MV-4-11 (cell line): ENCODE measurements at places on chromosomes 2 and 18.
A peak's percentile ranks its signal among the peaks of the same experiment; 100 is the strongest.

GRCh38 chr2:217645896-217646295, 356.9 kb downstream of the TNS1 start:
- no peak for DNase-seq

GRCh38 chr2:15195813-15196212, 365.3 kb downstream of the NBAS start:
- DNase-seq, result no peak

DNA sequence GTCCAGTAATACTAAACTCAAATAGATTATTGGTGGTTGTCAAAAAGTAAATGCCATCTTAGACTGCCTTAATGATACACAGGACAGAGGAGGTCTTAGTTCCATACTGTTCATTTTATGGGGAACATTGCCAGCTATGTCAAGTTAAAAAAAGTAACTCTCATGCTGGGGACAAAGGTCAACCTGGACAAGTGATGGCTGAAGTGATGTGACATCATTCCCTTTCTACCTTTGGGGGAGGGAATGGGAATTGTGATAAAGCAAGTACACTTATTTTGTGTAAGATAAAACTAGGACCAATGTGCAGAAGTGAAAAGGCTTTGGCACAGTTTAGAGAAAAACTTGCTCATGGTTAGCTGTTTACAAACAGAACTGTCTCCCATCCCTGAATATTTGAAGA, 24.0 kb upstream of the SNORC start:
- DNase-seq, result no peak

GRCh38 chr2:227154986-227155774, 8.8 kb downstream of the COL4A4 start:
- DNase-seq, result no peak

DNA sequence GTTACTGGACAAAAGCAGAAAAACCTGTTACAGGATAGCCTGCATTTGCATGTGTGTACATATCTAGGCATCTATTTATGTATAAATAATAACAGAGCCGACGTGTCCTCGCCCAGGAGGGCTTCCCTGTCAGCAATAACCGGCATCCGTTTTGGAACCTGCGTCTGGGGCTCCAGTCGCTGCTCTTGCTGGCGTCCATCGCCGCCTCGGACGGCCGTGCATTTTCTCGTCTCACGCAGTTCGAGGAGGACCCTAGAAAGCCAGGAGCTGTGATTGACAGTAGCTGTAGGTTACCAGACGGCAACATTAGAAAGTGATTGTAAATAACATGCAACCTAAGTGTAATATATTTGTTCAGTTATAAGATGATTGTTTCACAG, 132.6 kb downstream of the NFATC1 start:
- DNase-seq, result no peak

GRCh38 chr2:63122921-63123320, 72.3 kb downstream of the OTX1 start:
- DNase-seq, result no peak

- DNase-seq, result no peak
These were observed 62.1 kb upstream of the SLC16A14 start for GRCh38 chr2:230130668-230131364.

DNA sequence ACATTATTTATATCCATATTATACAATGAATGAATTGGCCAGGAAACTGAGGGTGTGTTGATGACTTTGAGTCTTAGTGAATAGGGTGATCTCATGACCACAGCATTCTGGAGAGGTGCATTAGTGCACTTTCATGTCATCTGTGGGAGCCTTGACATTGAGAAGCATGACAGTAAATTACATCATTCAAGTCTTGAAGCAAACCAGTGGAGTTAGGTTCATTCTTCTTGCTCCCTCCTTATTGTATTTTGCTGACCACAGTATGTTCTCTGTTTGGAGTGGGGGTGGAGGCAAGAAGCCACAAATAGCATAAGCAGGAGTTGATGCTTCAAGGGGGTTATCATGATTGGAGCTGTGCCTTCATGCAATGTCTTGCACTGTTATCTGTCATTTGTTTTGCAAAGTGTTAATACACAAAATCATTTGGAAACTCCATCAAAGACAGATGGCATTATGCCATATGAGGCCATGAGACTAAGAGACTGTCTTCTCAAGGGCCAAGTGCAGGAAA, 680.2 kb downstream of the NYAP2 start:
- peak; percentile 13 for DNase-seq

- DNase-seq, result no peak
These were observed 60.7 kb upstream of the ITGA6 start for GRCh38 chr2:172366596-172367150.

DNA sequence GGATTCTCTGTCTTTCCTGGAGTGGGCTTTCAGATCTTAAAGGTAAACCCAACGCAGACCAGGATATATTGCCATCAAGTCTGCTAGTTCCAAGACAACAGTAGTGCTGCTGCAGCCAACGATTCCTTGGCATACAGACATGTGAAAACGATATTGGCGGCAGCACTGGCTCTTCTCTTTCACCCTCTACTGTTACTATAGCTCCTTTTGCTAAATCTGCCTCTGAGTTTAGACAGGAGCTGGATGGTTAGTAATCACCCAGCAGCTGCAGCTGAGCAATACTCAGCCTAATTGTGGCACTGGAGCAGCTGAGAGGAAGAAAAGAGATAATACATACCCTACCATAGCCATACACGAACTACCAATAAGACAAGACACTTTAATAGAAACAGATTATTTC, 4.0 kb downstream of the YES1 start:
- peak; percentile 29 for DNase-seq

DNA sequence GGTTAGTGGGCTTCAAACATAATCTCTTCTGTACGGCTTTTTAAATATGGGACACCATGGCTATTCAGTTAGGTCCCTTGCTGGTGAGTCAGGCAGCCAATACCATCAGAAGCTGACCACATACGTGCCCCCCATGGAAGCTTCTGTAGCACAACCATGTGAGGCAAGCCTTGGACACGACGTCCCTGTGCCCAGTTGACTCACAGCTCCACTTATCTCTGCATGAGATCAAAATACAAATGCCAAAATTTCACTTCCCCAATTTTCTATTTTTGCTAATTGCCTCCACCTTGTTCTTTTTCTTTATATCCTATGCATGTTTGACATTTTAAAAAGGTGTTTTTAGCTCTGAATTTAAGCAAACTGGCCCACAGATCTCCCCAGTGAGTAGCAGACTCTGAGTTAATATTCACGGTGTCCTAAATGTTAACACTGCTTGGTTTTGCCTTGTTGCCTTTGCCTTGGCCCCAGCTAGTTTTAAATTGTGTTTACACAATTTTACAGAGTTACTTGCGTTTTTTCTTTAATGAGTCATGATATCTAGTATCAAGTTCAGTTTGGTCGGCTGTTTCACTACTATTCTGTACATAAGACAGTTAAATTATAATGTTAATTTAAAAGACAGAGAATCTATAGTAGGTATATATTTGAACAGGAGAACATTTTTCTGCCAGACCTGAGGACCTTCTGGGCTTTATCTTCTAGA, 77.5 kb downstream of the CDCA7 start:
- peak; percentile 88 for DNase-seq

DNA sequence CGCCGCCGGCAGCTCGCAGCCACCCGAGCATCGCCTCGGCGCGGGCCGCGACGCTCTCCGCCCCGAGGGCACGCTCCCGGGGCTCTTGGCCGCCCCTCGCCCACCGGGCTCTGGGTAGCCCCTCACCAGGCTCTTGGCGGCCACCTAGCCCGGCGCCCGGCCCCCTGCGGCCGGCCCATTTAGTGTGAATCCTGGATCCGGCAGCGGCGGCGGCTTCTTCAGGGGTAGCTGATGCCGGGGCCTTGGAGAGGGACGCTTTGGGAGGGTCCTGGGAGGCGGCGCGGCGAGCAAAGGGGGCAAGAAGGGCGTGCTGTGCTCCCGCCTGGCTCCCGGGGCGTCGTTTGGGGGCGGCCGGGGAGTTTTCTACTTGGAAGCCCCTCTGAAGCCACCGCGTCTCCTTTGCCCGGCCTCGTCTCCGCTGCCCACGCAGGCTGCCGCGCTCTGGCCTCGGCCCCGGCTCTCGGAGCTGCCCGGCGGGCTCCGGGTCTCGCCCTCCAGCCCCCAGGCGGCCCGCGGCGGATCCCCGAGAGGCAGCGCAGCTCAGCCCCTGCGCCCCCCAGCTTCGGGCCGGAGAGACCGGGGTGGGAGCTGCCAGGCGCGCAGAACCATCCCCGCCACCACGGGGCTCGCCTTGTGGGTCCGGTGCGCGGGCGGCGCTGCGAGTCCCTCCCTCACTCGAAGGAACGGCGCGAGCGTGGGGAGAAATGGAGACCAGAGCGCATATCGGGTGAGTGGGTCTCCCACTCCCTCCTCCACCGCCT, 509 bp downstream of the PIEZO2 start:
- DNase-seq, result no peak

GRCh38 chr2:122565364-122565763, 809.9 kb downstream of the TSN start:
- no peak for DNase-seq
